Esophagus squamous epithelium (tissue), 5 donors: ENCODE measurements at places on chromosomes 2 and 18.

DNA sequence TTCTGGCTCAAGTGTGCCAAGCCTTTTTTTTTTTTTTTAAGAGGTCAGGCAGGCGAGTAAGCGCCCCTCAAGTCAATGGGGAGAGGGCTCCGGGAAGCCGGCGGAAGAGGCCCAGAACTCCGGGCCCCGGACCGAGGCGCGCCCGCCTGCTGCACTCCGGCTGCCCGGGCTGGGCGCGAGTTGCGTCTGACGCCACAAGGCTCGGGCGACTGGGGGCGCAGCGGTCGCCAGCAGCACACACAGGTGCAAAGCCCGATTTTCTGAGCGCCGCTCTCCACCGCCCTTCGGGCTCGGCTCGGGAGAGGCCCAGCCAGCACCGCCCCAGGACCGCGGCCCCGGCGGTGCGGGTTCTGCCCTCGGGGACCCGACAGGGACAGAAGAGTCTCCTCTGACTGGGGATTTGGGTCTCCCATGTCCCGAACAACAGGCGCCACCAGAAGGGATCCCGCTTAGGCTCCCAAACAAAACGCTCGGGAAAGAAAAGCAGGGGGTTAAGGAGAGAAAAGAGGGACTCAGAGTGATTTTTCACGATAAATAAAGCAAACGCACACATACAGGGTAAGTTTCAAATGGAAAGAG, 787 bp downstream of the ERBB4 start:
- no peak for DNase-seq

- no peak for DNase-seq
Observed at GRCh38 chr2:159539701-159540100, 76.6 kb downstream of the BAZ2B start.

GRCh38 chr18:52541056-52541455, 201.1 kb downstream of the DCC start:
- no peak for DNase-seq

GRCh38 chr2:205952282-205952681, 133.7 kb downstream of the INO80D start:
- no peak for DNase-seq

DNA sequence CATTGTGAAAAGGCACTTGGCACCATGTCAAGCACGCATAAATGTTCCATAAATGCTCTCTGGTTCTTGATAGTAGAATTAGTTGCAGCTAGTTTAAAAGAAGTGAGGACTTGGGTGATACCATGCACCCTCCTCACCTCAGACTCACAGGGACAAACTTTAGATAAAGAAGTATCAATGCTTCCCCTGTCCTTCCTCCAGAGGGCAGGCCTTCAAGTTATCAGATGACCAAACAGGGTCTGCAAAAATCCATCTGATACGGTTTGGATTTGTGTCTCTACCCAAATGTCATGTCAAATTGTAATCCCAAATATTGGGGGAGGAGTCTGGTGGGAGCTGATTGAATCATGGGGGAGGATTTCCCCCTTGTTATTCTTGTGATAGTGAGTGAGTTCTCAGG, 54.1 kb downstream of the C1QL2 start:
- no peak for DNase-seq

- DNase-seq: no peak
Observed at GRCh38 chr2:15826273-15826717, 114.1 kb upstream of the MYCN start.

- DNase-seq: no peak
Observed at GRCh38 chr2:128378231-128379020, 59.8 kb upstream of the HS6ST1 start.

GRCh38 chr2:56084111-56084901, 99.5 kb upstream of the CCDC85A start:
- no peak for DNase-seq

DNA sequence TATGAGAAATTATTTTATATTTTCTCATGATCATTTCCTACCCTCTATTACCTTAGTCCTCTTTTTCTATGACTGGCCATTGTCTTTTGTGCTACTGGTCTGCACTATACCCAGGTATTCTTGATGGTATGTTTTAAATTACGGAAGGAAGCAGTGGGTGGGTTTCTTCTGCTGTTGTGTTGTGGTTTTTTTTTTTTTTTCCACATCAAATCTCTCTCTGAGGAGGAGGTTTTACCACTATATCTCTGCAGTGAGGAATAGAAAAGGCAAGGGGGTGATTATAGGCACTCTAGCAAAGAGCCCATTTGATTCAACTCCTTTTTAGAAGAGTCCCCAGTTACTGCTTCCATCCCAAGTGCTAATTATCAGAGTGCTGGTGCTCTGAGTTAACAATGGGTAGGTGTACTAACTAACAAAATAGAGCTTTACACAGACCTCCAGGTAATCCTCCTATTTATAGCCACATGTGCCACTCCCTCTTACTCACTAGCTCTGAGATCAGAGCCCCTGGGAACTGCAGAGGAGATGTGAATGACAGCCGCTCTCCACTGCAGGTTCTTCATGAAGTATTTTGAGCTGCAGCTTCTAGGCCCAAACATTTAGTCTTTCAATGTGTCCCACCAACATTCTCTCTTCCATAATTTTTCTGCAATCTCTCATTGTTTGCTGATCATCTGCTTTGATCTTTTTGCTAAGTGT, 301.6 kb upstream of the GULP1 start:
- DNase-seq: no peak

GRCh38 chr2:206958261-206958660, 18.9 kb downstream of the CPO start:
- DNase-seq: no peak

DNA sequence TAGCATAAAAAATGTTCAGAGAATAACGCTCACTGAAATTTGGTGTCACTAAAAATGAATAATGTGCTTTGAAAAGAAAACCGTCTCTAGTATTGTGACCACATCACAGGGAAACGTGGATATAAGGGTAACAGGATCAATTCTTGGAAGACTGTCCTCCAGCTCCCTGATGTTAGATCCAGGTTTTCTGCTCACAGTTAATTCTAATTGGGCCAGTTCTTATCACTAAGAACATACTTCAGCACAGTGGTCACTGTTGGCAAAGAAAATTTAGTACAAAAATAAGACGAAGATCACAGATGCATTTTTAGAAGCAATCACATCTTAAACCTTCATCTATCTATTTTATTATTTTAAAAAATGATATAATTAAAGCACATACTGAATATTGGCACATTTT, 57.0 kb upstream of the CD226 start:
- no peak for DNase-seq

GRCh38 chr2:18342901-18343300, 217.6 kb downstream of the RDH14 start:
- no peak for DNase-seq

DNA sequence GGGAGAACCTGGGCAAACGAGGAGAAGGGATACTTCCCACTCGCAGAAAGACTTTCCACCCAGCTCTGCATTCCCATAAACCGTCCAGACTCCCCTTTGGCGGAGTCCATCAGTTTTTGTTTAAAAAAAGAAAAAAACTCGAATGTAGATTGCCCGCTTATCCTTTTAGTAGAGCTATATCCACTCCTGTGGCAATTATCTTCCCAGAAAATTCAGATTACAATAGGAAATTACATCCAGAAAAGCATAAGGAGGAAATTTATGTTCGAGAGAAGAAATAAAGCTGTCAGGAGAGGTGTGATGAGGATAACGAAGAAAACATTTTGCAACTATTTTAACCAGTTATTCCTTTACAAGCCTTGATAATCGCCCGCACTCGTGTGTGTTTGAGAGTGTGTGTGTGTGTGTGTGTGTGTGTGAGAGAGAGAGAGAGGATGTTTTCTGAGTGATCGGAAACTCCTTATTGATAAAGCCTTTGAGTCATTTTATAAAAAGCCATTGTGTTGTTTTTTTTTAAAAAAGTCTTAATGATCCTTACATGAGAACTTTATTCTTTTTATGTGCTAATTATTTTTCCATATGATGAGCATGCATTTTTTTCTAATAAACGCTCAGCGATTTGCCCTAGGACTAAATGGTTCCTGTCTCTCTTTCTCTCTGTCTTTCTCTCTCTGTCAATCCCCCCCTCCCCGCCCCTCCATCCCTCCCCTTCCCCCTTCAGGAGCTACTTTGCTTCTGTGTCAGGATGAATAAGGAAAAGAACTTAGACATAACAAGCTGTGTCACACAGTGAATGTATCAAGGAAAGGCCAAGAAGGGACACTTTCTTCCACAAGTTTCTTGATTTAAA, 1.1 kb upstream of the PPP3R1 start:
- no peak for DNase-seq

- DNase-seq: no peak
Observed at GRCh38 chr2:224098481-224099230, 59.6 kb upstream of the SERPINE2 start.

GRCh38 chr2:47724221-47724981, 58.5 kb upstream of the MSH6 start:
- no peak for DNase-seq
